Caki2 (cell line): ENCODE measurements at places on chromosomes 5 and 9. TPM values are rescaled to one million over a fixed set of nuclear protein-coding genes. Genes with fewer than 3 reads are reported as not detected.

ICE1 gene
- 7.5 and 12.9 TPM in 2 replicates for total RNA-seq

PCDHGC4 gene
- not detected in 2 replicates for total RNA-seq

FOCAD gene
- total RNA-seq = 13.2 and 32.4 TPM in 2 replicates

PCA3 gene
- not detected in 2 replicates for total RNA-seq

DNA sequence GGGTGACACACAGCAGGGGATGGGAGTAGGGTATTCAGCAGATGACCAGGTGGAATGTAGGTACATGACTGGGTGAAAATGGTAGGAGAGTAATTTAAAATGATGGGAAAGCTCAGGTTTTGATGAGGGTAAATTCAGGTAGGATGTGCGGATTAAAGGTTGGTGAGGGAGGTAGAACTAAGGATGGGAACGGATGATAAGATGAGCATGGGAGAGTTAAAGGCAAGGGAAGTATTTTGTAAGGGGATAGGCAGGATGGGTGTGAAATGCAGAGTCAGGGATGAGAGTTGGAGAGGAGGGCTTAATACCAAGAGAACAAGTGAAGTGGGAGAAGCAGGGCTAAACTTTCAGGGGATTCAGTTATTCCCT is 1.5 kb downstream of the TLN1 start:
- DNase-seq = no peak

WNK2 gene
- 0.14 TPM in 1 of 2 replicates, not detected in the other for total RNA-seq

GRCh38 chr5:110561510-110561909 is 165.0 kb downstream of the TMEM232 start:
- no peak for DNase-seq

GRCh38 chr9:112880650-112881049 is 10.0 kb downstream of the SLC46A2 start:
- DNase-seq = no peak

GRCh38 chr9:36345103-36345846 is 54.8 kb downstream of the RNF38 start:
- DNase-seq = no peak

DNA sequence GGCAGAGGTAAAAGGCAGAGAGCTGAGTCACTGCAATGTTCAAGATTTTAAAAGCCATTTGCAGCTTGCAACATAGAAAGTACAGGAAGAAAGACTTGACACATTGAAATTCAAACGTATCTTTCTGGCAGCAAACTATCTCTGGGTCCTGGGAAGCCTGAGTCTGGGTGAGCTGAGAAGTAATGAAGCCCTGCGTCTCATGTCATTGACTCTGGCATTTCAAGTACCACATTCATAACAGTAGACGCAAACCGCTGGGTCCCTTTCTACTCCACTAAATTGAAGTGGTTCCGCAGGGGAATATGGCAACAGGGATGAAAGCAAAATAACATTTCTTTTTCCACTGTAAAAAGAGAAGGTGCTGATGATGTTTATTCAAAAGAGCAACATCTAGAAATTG is 694.3 kb downstream of the BRINP1 start:
- DNase-seq = no peak
